ENCODE measurements at places on chromosomes 6 and 20.

DNA sequence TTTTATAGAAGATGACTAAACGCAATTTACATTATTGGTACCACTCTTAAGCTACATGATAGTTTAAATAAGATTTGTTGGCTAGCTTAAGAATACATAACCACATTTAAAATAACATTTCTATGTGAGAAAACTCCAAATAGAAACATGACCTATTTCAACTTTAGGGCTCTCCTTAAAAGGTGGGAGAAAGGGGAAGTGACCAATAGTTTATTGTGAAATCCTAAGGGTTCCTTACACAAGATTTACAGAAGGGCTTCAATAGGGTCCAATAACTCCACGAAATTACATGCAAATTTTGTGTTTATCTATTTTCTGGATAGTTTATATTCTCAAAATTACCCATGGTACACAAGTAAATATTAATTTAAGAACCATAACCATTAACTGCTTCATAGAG is 91.6 kb upstream of the DST start:
- no peak for DNase-seq

GRCh38 chr6:14016432-14016831 is 91.7 kb downstream of the RNF182 start:
- DNase-seq: no peak

DNA sequence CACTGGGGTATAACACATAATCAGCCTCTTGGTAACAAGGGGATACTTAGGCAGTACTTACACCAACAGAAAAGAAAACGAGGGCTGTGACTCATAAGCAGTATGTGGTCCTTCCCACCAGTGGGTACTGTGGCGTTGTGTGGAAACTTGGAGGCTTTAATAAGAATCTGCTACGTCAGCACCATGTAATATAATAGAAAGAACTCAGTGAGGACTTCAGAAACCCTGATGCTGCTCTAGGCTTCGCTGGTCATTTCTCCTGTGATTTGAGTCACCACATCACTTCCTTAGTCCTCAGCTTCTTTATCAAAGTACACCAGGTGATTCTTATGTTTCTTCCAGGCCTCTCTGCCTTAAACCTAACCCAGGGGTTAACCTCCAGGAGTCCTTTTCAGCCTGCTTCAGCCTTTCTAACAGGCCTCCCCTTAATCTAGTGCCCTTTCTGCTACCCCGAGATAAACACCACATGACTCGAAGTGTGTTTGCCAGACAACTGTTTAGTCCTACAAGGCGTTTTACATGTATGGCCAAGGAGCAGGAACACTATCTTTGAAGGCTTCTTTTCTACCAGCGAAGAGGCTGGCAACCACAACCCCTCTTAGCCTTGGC is 68.5 kb downstream of the FYN start:
- peak; percentile 88 for DNase-seq

DNA sequence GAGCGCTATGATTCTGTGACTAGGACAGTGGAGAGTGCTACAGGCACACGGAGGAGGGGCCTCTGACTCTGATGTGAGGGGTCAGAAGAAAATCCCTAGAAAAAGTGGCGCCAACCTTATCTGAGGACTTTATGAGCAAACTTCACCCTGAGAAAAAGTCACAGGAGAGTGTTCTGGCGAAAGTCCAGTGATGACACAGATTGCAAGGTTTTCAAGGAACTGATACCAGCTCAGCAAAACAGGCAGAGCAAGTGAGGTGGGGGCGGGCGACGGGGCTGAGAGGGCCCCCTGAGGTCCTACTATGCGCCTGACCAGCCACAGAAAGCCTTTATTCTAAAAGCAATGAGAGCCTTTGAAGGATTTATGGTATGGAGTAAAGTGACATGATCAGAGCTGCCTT is 73.3 kb downstream of the SLC22A23 start:
- no peak for DNase-seq

GRCh38 chr6:110815015-110815410 is 256 bp downstream of the CDK19 start:
- no peak for DNase-seq

DNA sequence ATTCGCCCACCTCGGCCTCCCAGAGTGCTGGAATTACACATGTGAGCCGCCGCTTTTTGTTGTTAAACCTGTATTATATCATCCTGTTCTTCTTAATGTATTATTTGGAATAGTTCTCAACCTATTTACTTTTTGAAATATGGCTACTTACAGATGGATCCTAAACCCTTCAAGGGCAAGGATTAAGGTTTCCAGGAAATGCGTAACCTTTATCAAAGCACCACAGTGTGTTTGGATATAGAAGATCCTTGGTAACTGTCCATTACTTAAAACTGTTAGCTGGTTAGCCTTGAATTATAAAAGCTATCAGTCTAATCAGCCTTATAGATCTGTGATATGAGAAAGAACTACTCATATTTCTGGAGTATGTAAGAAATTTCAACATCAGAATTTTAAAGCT is 12.3 kb upstream of the RPN2 start:
- DNase-seq: no peak
